Activated CD8-positive, alpha-beta memory T cell treated with anti-CD3 and anti-CD28 coated beads for 48 hours (primary cell): ENCODE measurements at places on chromosomes 16 and 17.

GRCh38 chr17:62187681-62188080 lies 122.6 kb upstream of the MED13 start:
- DNase-seq = no peak

GRCh38 chr17:47733047-47733673 lies at the start of gene TBX21:
TSS of gene TBX21 (plus strand) at chr17:47733236. CDS start at chr17:47733455, 219 bp downstream.
- peak; percentile 85 for DNase-seq

GRCh38 chr17:7972131-7972785 lies 30.2 kb upstream of the GUCY2D start:
- DNase-seq = no peak

- no peak for DNase-seq
Measured at GRCh38 chr16:35463358-35463757, 2003.9 kb downstream of the TP53TG3F start.

- no peak for DNase-seq
Measured at GRCh38 chr17:75670868-75671267, 3.7 kb downstream of the SAP30BP start.

GRCh38 chr17:58280480-58281217 lies at the start of gene MPO:
TSS of gene MPO (minus strand) at chr17:58280935. CDS start at chr17:58280758, 177 bp downstream.
- no peak for DNase-seq

GRCh38 chr17:48500435-48501426 lies 30.1 kb downstream of the HOXB1 start:
- no peak for DNase-seq

GRCh38 chr17:44030482-44030881 lies 15.7 kb upstream of the TMEM101 start:
- DNase-seq = no peak

DNA sequence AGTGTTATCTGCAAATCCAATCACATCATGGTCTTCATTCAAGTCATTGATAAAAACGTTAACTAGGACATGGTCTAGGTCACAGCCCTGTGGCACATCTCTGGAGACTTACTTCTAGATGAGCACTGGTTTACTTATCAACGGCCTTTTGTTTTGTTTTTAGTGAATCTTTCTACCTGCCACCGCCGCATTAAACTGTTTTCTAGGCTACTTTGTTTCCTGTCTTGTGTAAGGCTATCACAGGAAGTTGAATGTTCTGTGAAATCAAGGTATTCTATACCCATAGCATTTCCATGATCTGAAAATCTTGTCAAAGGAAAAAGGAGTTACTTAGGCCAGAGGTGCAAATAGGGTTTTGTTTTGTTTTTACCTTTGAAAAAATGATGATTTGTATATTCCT lies 26.9 kb downstream of the SOCS3 start:
- no peak for DNase-seq

- no peak for DNase-seq
Measured at GRCh38 chr17:81190591-81190990, 24.6 kb upstream of the AATK start.
